ENCODE measurements at places on chromosomes 3 and 15.

GRCh38 chr3:176159796-176160195 lies 1037.5 kb downstream of the TBL1XR1 start:
- DNase-seq: no peak

DNA sequence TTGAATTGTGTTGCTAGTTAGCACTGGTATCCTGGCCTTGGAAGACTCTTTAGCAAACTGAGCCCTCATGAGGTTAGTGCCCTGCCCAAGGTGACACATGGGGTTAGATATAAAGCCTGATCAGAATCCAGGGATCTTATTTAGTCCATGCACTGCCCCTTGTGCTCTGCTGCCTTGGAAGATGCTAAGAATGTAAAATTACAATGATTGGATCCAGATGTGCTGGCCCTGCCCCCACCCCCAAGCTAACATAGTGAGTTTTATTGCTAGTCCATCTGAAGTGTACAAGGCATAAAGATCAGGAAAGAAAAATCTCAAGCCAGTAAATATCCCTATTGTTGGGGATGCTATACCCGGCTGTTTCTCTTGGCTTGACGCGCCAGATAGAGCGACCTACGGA lies 248.1 kb upstream of the C2CD4B start:
- DNase-seq: no peak

DNA sequence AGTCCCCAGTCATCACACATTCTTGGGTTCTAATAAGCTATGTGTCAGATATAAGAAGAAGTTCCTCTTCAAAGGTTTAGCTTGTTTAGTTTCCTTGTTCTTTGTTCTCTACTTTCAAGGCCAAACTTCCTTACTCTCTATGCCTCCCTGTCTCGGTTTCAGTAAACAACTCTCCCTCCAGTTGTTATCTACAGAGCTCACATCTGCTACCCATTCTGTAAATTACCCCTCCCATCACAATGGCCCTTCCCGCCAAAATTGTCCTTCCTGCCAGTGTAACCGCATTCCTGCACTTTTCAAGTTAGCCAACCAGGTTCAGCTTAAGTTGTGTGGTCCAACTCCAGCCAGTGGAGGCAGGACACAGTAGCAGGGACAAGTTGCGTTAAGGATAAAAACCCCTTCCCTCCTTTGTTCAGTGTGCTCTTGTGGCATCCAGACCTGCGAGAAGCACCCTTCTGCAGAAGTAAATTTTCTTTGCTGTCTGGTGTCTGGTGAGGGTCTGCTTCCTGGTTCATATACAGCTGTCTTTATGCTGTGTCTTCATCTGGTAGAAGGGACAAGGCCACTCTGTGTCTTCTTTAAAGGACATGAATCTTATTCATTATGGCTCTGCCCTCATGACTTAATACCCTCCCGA lies 342.1 kb upstream of the GRM7 start:
- DNase-seq: no peak

DNA sequence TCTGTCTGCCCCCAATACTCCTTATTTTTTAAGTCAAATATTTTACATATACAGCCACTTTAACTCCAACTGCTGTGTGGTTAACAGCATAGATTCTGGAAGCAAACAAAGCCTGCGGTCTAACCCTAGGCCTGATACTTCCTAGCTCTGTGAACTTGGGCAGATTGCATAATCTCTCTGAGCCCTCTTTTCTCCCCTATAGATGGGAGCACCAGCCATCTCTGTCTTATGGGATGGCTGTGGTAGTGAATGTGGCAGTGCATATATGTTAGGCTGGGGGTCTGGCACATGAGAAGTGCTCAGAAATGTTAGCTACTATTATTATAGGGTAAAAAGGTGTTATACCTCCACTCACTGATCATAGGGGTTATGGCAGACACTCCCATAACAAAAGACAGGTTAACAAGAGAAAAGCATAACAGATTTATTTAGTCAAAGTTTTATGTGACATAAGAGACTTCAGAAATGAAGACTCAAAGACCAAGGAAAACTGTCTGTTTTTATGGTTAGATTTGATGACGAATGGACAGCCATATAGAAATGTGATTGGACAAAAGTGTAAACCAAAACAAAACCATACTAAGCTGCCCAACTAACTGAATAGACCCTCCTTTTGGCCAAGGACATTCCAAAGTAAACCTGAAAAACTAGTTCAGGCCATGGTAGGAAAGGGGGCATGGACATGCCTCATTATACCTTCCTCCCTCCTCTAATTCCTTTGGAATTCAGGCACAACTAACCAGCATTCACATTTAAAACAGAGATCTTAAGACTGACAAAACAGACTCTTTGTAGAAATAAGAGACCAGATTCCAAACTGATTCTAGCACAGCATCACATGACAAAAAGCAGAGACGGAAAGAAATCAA lies 53.9 kb upstream of the DAZL start:
- DNase-seq: no peak

DNA sequence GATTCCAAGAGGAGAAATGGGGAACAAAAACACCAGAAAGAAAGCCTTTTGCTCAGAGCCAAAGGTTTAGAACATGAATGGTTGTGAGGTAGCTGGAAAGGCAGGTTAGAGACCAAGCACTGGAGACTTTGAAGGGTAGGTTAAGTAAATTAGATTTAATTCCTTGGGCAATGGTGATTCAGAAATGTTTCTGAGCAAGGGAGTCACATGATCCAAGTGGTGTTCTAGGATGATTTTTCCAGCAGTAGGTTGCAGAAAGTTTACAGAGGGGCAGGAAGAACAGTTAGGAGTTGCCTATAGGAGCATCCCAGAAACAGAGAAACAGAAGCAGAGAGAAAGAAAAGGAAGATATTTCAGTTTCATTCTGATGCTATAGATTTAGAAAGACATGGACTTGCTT lies 139.8 kb downstream of the WDR76 start:
- DNase-seq: no peak

DNA sequence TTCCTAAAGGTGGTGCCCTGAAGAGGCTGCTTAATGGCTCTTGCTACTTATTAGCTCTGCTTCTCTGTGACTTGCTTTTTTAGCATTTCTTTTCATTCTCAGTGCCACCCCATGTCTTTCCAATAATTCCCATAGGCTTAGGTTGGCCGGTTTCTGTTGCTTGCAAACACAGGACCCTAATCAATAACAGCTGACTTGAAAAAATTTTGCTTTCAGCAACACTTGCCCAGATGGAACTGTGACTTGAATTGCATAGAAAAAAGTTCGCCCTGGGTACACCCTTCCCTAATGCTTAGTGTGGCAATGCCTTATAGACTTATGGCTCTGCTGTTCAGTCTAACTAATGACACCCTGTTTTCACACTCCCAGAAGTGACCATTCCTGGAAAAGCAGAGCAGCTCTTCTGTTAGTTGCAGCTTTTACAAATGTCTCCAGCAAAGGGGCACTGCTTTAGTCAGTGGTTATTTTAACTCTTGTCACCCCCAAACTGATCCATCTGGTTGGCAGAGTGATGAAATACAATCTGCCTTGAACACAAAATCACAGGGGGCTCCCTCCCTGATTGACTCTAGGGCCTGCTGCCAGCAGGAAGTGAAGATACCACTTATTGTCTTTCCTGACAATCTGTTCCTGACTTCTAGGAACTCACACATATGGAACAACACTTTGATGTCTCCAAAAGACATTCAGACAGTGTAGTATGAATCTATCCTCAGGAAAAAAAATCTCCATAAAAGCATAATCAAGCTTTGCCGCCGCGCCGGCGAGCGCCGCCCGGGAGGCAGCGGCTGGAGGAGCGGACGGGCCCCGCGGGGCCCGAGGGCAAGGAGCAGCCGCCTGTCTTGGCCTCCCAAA lies 9.7 kb upstream of the SLMAP start:
- no peak for DNase-seq

- DNase-seq: no peak
Measured at GRCh38 chr3:48119505-48120193, 68.6 kb downstream of the CDC25A start.

DNA sequence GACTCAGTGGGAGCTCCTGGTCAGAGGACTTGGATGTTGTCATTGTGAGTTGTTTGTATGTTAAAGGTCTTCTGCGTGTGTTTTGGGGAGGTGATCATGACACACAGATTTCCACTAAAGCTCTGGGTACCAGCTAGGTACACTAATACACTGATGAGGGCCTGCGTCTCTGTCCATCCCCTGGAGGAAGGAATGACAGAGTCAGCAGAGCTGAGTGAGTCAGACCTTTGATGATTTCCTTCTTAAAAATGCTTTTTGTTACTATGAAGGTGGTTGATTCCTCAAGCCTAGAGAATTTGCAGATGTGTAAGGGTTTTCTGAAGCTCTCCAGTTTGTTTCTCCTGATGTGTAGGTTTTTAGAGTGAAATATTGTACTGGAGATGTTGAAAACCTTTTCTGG lies 424.1 kb upstream of the TPM1 start:
- no peak for DNase-seq

- DNase-seq: no peak
Measured at GRCh38 chr3:34362910-34363309, 564.5 kb downstream of the PDCD6IP start.

GRCh38 chr15:100190675-100191074 lies 151.1 kb downstream of the ADAMTS17 start:
- no peak for DNase-seq

GRCh38 chr3:12886106-12886679 lies 44.8 kb upstream of the RPL32 start:
- DNase-seq: no peak

DNA sequence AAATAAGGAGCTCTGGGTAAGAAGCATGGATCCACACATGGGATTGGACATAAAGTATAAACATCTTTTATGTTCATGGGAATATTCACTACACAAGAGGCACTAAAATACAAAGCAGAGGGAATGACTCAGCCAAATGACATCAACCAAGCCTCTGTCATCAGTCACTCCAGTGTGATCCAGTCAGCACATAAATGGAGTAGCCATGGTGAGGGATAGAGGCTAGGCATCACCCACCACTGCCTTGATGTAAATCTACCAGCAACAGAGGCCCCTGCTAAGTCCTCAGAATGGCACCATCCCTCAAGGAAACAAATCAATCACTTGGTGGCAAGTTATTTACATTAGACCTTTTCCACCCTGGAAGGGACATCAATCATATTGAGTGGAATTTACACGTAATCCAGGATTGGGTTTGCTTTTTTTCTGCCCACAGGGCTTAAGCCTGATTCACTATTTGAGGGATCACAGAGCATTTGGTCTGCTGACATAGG lies 27.2 kb downstream of the VEPH1 start:
- DNase-seq: no peak

- peak; percentile 45 for DNase-seq
Measured at GRCh38 chr15:78709263-78709882, 68.4 kb upstream of the CHRNB4 start.

- DNase-seq: no peak
Measured at GRCh38 chr3:177622520-177622919, 425.2 kb upstream of the TBL1XR1 start.

GRCh38 chr3:29937185-29937584 lies 656.3 kb downstream of the RBMS3 start:
- DNase-seq: no peak

- no peak for DNase-seq
Measured at GRCh38 chr3:56157693-56158362, 310.4 kb downstream of the ERC2 start.

DNA sequence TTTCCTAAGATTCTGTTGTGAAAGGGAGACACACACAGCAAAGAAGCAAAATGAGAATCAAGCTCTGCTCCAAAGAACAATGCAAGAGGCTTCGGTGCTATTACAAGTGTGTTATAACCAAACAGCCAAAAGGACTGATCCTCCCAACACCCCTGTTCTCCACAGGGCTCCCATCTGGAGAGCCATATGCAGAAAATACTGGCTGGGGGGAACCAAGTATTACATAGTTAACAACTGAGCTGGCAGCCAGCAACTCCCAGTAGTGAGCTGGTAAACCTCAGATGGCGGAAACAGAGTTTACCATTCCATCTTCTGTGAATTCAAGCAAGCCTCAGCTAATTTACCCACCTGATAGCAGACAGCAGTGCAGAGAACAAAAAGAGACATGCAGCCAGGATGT lies 156.4 kb downstream of the NTRK3 start:
- no peak for DNase-seq

DNA sequence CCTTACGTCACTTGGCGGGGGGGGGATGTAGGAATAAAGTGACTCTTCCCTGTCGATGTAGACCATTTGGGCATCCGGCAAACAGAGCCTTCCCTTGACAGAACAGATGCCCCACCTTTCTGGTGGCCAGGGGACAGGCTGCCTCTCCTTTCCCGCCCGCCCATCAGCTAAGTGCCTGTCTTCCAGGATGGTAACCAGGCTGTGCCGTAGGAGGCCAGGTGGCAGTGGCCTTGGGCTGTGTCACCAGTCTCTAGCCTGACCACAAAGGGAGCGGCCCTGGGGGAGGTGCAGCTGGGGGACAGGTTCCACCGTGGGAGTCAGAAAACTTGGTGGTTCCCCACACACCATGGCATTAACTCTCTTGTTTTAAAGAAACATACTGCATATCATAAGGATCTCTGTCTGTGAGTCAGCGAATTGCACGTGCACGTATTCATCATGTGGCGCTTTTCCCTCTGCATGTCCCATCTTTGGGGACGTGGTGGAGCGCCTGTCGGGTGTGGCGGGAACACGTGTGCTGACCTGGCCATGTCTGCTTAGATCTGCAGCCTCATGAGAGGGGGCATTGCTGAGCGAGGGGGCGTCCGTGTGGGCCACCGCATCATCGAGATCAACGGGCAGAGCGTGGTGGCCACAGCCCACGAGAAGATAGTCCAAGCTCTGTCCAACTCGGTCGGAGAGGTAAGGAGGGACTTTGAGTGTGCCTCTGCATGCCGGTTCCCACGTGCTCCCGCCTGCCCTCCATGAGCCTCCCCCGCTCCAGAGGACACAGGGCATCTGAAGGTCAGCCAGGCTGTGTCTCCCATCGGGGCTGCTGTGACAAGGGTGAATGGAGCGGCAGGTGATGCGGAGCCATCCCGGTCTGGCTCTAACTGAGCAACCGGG lies 156.0 kb downstream of the NSMCE3 start:
- no peak for DNase-seq

DNA sequence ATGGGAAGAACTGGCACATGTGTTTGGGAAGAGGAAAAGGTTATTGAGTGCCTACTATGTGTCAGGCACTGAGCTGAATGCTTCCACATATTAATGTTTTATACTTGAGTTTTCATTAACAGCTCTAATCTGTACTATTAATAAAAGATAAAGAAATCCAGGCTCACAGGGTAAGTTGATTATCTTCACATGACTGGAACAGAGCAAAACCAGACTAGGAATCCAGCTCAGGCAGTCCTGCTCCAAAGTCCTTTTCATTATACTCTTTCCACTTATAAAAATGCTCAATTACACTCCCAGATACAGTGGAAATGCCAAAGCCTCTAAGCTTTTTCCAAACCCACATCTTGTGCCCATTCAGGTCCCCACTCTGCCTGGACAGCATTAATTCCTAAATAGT lies 97.6 kb downstream of the TNIK start:
- DNase-seq: no peak

GRCh38 chr15:36545467-36545992 lies 33.9 kb upstream of the CDIN1 start:
- no peak for DNase-seq

- DNase-seq: no peak
Measured at GRCh38 chr3:55330355-55330754, 156.8 kb downstream of the WNT5A start.

GRCh38 chr3:122615303-122615702 lies 37.9 kb downstream of the PARP15 start:
- DNase-seq: no peak

Data from NCI-H1417 treated with DMSO at 0.1 percent for 48 hours (cell line).